ENCODE measurements at places on chromosomes 1 and 21.

GRCh38 chr1:71307451-71307850, 226.6 kb upstream of the ZRANB2 start:
- DNase-seq, result peak; percentile 44

GRCh38 chr1:208652296-208653160, 408.3 kb upstream of the PLXNA2 start:
- peak; percentile 65 for DNase-seq

DNA sequence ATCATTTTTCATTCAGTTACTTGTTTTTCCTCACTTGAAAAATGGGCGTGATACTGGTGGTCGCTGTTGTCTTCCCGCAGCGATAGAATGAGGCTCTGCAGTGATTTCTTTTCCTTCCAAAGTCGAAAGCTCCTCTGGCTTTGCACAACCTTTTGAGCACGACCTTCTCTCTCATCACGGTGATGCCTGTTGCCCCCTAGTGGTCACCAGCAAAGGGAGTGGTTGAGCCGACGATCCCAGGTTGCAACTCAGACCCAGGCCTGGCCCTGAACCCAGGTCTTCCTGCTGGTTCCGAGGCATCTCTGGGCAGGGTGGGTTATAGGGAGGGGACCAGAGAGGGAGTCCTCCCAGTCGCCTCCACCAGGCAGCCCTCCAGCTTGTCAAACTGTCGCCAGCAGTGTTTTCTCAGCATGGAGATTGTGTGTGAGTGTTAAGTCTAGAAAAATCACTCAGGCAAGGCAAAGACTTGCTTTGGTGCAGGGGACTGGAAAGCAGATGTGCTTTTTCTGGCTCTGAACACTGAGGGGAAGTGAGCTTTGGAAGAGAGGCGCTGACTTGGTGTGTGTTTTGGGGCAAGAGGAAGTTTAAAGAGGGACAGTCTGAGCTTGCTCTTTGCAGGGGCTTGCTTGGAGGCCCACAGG, 285.3 kb downstream of the CAMTA1 start:
- peak; percentile 77 for DNase-seq

- no peak for DNase-seq
Measured at GRCh38 chr21:32612999-32613337, 791 bp upstream of the CFAP298 start.

DNA sequence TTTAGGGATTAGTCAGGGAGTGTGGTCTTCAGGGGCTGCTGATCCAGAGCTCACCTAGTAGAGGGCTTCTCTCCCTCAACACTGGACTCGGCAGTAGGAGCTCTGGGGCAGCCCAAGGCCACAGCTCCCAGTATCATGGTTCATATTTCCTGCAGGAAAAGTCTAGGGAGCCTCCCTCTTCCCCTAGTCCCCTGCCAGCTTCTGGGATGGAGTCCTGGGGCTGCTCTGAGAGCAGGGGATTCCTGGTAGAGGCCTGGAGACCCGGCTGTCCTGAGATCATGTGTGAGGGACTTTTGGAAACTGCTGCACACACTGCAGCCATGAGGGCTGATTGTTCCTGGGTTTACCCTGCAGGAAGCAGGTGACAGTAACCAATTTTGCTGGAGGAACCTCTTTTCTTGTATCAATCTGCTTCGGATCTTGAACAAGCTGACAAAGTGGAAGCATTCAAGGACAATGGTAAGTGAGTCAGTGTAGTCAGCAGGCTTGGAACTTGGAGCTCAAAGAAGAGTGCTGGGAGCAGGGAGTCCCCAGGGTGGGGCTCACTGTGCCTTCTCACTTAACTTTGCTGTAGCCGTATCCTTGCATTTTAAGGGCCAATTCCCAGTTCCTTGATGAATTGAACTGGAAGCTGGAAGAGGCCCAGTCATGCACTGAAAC, 16.3 kb downstream of the STRIP1 start:
- DNase-seq, result no peak

DNA sequence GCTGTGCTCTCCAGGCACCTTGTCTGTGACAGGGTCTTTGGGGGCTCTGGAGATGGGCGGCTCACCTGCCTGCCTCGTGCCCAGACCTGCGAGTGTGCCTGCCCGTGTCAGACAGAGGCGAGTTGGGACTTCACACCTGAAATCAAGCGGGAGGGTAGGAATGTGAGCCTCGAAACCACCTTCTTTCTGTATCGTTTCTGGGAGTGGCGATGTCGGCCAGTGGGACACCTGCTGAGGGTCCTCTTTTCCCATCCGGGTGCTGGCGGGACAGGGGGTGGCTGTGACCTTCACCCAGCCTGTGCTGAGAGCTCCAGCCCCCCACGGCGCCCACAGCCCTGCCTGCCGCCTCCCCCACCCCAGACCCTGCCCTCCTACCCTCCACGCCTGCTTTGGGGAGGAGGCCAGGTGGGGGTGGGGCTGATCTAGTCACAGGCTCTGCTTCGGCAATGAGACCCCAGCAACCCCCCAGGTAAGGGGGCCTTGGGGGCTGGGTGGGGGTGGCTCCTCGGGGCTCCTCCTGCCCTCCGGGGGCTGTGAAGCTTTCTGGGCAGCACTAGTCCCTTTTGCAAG, 15.6 kb upstream of the FAAP20 start:
- DNase-seq, result peak; percentile 33

DNA sequence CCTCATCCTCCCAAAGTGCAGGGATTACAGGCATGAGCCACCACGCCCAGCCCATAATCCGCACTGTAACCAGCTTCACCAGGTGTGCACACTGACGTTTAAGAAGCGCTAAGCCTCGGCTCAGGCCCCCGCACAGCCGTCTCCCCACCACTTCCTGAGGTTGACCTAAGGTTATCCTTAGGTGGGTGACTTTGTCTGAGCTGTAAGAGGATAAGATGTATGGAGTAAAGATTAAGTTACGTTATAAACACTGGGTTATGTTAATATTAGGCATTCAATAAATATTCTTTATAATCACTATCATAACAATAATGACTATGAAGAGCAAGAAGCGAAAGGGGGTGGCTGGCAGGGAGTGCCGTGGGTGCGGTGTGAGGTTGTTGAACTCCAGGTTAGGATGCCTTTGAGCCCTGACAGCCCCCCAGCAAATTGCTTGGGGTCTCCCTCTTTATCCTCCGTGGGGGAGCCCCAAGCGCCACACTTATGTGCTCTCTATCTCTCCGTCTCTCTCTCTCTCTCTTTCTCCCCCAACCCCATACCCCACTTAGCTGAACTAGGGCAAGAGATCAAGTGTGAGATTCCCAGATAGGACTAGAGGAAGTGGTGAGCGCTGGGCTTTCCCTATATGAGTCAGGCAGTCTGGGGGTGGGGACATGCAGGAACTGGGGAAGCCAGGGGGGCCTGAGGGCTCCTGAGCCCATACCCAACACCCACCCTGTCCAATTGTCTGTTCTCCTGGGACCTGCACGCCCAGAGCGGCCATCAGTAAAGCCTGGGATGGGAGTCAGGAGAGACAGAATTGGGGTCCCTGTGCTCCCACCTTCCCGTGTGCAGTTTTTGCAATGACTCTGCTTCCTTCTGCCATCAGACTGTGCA, 7.6 kb downstream of the EFHD2 start:
- no peak for DNase-seq

GRCh38 chr1:230314142-230314470, 112.0 kb downstream of the PGBD5 start:
- no peak for DNase-seq

GRCh38 chr1:111832521-111833155, 76.9 kb downstream of the DDX20 start:
- DNase-seq, result no peak

- DNase-seq, result no peak
Measured at GRCh38 chr1:185674201-185674600, 60.0 kb upstream of the HMCN1 start.

DNA sequence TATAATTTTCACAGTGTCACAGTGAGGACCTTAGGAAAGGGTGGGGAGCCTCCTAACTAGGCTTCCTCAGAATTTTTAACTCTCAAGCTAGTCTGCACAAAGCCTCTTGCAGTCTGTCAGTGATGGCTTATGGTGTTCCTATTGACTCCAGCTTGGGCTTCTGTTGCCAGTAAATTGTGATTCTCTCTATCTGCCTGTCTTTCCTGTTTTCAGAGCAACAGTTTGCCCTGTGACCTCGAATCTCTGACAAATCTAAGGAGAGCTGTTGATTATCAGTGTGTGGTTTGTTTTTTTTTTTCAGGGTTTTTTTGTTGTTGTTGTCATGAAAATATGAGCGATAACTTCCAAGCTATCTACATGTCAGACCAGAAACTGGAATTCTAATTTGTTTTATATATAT, 423.2 kb upstream of the B3GALT2 start:
- no peak for DNase-seq

DNA sequence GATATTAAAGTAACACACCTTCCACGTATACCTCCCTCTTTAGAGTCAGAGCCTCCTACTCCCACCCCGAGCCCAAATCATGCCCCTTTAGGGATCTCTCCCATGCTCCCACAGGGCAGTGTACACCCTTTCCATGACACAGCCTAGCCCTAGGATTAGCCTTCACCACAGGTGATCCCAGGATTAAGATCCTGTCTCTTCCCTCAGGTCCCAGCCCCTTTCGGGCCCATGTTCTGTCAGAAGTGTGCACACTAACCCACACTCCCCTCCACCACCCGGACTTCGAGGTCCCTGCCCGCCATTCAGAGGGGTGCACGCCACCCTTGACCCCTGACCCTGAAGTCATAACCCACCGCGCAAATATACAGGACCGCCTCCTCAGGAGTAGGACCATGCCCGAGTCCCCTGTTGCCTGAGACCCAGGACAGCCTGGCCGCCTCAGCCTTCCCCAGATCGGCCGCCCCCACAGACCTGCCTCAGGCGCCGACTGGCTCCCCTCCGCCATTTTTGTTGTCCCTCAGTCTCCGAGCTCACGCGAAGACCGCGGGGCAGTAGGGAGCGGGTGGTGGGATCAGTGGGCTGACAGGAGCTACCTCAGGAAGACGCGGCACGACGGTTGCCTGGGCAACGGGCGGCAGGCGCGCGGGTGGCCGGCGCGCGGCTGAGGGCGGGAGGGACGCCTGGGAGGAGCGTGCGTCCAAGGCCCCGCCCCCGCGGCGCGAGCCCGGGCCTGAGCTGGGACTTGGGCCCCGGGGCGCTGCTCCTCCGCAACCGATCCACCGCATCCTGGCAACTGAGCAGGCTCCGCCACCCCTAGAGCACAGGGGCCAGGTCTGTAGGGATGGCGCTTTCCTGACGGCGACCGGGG, at the start of gene AGBL4:
Gene AGBL4, minus strand, starts transcription at position 663 of the 868 bp plus-strand sequence.
- DNase-seq, result peak; percentile 71

GRCh38 chr1:200542162-200542561, 78.4 kb downstream of the KIF14 start:
- DNase-seq, result no peak

- peak; percentile 55 for DNase-seq
Measured at GRCh38 chr1:17244821-17245740, 3.8 kb upstream of the PADI3 start.

DNA sequence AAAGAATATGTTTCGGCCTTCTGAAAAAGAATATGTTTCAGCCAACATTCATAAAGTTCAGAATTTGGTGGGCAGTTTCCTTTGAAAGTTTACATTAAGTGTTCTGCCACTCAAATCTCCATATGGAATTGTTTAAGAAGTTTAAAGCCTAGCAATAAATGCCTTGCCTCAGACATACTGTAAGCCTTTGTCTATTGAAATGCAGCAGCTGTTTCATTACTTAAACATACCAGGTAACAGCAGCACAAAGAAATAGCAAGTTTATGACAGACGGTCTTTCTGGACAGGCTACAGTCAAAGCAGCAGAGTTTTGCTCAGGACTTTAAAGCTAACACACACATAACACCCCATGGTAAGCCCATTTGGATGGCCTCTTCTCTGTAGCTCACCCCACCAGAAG, 38.5 kb upstream of the C1orf105 start:
- no peak for DNase-seq

DNA sequence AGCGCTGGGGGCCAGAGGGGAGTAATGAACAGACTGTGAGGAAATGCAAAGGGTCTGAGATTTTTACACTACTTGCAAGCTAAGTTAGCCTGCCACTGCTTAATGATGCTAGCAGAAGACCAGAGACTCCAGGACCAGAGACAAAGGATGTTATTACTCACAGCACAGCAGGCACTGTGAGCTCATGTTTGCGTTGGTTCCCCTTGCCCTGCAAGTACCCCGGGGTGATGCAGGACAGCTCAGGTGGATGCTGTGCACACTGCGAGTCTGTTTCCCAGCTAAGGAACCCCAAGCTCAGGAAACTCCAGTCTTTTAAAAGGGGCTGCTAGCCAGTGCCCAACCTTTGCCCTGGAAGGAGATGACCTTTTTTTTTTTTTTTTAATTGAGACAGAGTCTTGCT, 1.2 kb downstream of the FHAD1 start:
- no peak for DNase-seq

GRCh38 chr1:112808861-112809684, 93.9 kb upstream of the PPM1J start:
- peak; percentile 76 for DNase-seq

DNA sequence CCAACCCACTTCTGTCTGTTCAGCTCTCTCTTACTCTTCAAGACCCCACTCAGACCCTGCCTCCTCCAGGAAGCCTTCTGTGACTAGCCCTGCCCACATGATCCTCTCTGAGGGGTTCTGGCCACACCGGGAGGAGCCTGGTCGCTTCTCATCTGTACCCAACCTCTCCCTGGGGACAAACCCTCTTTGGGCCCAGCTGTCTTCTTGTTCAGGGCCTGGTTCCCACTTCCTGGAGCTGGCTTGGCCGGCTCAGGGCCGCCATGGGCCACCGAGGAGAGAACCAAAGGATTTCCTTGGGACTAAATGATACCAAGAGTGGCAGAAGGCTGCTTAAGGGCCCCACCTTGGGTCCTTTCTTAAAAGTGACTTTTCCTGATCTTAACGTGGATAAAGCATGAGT, 124.7 kb upstream of the ZBTB40 start:
- no peak for DNase-seq

GRCh38 chr21:33820798-33821197, 94.8 kb downstream of the ATP5PO start:
- no peak for DNase-seq

GRCh38 chr1:199041173-199041914, 402.5 kb downstream of the PTPRC start:
- no peak for DNase-seq

- DNase-seq, result no peak
Measured at GRCh38 chr1:938088-938683, 14.5 kb downstream of the SAMD11 start.

All from right hindlimb (tissue), 1 donor.